Peyer's patch (tissue), 4 donors: ENCODE measurements at places on chromosomes 6 and 20. TPM values are rescaled to one million over a fixed set of nuclear protein-coding genes. Genes with fewer than 3 reads are reported as not detected.

Gene TRDN
- total RNA-seq = not detected

- no peak for DNase-seq
These were observed 17.4 kb downstream of the HECA start for GRCh38 chr6:139152088-139152891.

GRCh38 chr20:50138120-50138478, 15.4 kb downstream of the PEDS1 start:
- DNase-seq = no peak

Gene HLA-DQA1
- total RNA-seq = not detected

- no peak for DNase-seq
These were observed 35.1 kb upstream of the ANKEF1 start for GRCh38 chr20:9999645-10000044.

DNA sequence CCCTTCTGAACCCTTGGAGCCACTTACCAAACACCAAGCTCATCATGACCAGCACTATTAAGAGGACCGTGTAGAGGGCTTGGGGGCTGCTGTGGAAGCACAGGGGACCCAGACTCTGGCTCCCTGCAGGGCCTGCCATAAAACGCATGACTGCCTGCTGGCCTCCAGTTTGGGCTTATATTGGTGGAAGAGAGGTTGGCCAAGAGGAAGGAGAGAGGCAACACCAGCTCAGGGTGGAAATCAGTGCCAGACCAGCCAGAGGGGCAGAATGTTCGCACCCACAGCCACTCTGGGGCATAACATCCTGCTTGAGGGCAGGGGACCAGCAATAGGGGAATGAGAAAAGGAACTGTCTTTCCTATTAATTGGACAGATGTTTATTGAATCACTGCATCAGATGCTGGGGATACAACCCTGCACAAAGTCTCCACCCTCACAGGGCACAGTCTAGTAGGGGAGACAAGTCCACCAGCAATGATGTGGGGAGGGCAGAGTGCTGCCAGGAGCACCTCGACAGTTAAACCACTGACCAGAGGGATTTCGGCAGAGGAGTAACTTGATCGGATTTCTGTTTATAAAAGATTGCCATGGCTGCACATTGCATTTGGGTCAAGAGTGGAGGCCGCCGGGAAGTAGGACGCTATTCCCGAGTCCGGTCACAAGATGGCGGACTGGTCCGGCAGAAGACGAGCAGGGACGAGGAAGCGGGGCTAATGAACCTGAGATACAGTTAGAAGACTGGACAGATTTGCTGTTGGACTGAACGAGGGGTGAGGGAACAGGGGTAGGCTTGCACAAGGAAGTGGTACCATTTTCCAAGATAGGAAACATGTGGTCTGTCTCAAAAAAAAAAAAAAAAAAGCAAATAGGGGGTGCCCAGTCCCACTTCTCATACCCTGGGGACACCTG, at the start of gene LY6G5C:
TSS of gene LY6G5C (minus strand) at position 842 of the 909 bp plus-strand sequence. CDS start at position 148, 694 bp downstream.
- peak; percentile 92 for DNase-seq

DNA sequence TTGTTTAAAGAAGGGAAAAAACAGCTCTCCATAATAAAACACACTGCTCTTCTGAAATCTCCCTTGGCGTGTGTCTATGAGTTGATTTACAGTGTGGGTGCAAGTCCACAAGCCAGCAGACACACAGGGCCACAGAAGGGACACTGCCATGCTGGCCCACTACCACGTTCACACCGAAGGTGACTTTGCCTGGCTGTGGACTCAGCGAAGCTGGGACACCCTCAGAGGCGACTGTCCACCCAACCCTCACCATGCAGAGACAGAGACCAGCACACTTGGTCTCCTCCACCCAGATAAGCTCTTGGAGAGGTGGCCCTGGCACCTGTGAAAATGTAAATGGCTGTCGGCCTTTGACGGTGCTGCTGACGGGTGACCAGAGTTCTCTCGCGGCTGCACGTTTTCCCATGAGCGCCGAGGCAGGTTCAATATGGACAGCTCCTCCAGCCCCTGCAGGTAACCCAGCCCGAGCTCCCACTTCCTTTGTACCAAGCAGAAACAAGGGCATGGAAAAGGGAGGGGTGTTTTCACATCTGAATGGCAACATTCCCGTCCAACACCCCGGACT, 78.0 kb downstream of the YTHDF1 start:
- DNase-seq = no peak

Gene LY86
- total RNA-seq = 39.6 TPM

Gene AGER
- 12.4 TPM for total RNA-seq

DNA sequence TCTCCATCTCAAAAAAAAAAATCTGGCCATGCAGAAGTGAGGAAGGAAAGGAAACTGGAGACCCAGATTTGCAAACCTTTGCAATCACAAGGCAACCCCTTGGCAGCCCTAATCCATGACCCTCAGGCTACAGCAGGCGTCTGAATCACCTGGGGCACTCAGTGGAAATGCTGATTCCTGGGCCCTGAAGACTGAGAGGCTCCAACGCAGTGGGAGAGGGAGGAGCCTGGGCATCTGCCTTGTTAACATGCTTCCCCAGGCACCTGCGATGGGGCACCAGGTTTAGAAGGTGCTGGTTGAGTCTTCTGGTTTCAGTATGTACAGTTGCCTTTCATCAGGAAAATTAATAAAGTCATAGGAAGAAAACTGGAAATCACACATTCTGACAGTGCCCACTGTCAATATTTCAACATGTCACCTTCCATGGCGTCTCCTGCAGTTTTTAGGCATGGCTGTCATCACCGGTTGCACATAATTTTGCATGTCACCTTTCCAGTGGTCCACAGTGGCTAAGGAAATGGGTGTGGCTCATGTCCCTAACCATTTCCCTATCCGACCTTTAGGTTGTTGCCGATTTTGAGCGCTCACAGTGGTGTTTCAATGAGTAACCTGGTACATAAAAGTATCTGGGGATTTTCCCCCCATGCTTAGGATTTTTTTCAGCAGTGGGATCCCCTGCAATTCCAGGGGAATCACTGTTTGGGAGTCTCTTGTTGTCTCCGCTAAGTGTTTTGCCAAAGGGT, 56.9 kb downstream of the PREX1 start:
- no peak for DNase-seq

DNA sequence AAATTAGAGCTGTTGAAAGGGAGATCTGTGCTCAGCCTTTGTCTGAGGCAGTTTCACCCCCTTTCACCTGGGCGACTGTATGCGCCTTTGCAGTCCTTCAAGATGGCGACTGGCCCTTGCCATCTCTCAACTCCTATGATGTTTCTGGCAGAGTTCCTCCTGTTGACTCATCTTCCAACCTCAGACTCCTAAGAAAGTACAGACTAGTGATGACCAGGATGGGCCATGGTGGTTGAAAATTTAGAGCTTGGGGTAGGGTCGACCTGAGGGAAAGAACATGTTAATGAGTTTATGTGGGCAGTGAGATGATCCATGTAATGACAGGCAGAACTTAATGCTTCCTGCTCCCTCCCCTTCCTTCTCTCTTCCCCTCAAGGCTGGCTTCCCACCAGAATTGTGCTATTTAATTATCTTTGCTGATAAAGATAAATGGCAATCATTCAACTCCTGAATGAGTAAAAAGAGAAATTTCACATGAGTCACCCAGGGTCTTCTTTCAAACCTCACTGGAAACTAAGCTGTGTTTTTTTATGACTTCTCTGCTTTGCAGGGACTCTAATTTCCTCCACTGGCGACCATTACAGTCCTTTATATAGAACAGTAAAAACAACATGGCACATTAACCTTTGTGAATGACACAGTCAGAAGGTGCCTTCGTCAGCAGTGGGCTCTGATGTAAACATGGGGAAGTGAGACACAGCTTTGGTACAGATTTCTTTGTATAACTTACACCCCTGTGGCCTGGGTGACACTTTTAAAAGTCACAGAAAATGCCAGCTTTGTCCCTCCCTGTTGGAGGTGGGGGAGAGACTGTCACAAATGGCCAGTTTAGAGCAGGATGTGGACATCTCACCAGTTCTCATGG, 103.5 kb downstream of the SCP2D1 start:
- DNase-seq = no peak

GRCh38 chr6:144305567-144305966, 20.4 kb downstream of the UTRN start:
- no peak for DNase-seq

GRCh38 chr6:37850260-37850659, 30.7 kb downstream of the ZFAND3 start:
- no peak for DNase-seq

Gene BEND3
- total RNA-seq = 7.2 TPM

- DNase-seq = no peak
These were observed 213.1 kb downstream of the SYNDIG1 start for GRCh38 chr20:24682496-24682985.

DNA sequence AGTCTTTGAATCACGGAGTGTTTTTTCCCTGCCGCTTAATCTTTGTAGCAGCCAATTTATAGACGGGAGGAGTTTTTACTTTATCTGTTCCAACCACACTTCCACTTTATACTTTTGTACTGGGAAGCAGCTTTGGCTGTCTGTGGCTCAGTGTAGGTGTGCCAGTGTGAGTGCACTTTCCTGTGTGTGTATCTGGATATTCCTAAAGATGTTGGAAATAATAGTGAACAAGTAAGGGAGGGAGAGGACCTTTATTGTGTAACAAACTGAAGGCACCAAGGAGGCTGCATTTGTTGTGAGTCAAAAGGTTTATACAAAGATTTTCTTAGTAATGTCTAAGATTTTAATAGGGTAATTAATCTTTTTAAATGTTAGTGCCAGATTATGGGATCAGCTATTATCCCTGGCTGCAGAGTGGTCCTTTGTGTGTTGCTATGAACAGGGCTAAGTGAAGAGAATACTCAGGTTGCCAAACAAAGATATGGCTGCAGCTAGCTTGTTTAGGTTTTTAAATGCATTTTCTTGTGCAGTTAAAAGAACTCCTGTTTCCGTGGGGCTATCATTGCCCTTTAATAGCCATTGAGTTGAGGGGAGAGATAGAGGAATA, 226.3 kb downstream of the RNF144B start:
- no peak for DNase-seq

Gene CST5
- not detected for total RNA-seq

Gene ETV7
- 11.4 TPM for total RNA-seq

Gene OPRL1
- not detected for total RNA-seq

DNA sequence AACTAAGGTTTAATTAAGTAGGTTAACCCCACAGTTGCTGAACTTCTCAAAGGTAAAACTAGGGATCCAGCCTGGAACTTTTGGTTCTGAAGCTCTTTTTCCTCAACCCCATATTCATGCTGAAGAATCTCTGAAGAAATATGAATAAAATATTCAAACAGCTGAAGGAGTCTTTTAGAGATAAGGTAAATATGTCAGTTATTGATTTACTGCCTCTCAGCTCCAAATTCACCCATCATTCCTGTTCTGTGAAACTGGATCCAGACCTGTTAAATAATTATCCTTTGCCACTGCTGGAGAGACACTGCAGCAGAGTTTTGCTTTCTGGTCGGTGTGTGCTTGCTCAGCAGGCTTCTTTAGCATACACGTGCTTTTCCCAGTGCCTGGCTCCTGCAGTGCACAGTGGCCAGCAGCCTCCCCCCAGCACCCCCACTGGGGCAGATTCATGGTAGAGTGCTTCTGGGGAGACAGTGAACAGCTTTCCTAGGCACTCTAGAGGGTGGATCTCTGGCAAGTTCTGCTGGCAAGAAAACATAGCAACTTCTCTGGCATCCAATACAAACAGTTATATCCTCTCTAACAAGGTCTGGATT, 62.0 kb upstream of the BCLAF1 start:
- DNase-seq = no peak

- no peak for DNase-seq
These were observed 12.1 kb upstream of the ZBP1 start for GRCh38 chr20:57632286-57632685.

Gene SLC23A2
- total RNA-seq = 18.2 TPM

- no peak for DNase-seq
These were observed 731.3 kb upstream of the NRSN1 start for GRCh38 chr6:23394681-23395080.

DNA sequence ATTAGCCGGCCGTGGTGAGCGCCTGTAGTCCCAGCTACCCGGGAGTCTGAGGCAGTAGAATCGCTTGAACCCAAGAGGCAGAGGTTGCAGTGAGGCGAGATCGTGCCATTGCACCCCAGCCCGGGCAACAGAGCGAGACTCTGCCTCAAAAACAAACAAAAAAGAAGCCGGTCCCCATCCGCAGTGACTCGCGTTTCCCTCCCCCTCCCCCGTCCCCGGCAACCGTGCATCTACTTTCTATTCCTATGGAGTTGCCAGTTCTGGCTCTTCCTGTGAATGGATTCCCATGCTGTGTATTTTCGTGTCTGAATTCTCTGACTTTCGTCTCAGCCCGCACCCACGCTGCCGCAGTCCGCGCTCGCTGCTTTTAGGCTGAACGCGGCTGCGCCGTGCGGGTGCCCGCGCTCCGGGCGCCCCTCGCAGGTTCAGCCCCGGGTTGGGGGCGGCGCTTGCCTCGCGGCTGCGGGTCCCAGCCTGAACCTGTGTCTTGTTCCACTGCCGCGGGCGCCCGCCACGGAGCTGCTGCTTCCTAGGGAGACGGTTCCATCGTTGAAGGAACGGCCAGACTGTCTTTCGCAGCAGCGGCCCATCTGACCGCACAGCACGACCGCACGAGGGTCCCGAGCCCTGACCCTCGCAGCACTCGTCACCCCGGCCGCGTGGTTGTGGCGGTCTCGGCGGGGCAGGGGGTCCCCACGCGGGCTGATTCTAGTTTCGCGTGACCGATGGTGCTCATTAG, 1.1 kb upstream of the MRGBP start:
- DNase-seq = peak; percentile 77

GRCh38 chr20:20215976-20216727, 151.8 kb upstream of the INSM1 start:
- DNase-seq = no peak

Gene TINAG
- 95.8 TPM for total RNA-seq

Gene UNC5CL
- total RNA-seq = 34.6 TPM

DNA sequence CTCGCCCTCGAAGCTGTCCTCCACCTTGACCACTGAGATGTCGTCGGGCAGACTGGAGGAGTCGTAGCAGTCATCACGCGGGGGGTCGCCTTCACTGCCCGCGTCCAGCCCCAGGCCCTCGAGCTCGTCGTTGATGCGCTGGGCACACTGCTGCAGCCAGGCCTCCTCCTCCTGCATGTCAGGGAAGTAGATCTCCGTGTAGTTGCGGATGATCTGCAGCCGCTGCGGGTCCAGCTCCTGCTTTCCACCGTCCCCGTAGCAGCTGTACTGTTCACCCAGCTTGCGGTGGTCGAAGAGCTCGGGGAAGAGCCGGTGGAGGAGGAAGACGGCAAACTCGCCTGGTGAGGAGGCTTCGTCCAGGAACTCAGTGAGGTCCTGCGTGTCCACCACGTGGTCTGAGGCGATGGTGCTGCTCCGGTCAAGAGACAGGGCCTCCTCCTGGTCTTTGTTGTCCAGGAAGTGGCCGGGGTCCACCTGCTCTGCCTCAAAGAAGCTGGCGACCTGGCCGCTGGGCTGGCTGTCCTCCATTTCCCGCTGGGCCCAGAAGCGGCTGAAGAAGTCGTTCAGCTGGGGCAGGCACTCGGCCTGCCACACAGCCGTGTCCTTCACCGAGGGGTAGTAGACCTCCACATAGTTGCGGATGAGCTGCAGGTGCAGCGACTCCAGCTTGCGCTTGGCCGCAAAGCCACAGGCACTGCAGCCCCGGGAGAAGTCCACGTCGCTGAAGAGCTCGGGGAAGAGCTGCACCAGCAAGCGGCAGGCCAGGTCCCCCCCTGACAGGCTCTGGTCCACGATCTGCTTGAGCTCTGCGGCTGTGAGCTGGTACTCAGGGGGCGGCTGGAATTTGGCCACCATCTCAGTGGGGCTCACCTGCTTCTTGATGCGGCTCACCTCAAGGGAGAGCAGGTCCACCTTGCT, 41.9 kb downstream of the MTRES1 start:
- no peak for DNase-seq

Gene PAX1
- not detected for total RNA-seq

GRCh38 chr20:35303735-35304491, 11.7 kb upstream of the FAM83C start:
- peak; percentile 95 for DNase-seq

Gene FOXF2
- total RNA-seq = 4.0 TPM

GRCh38 chr6:120282005-120282404, 932.4 kb upstream of the MAN1A1 start:
- DNase-seq = no peak
